ENCODE measurements at places on chromosomes 16 and 17.
A peak's percentile ranks its signal among the peaks of the same experiment; 100 is the strongest.

DNA sequence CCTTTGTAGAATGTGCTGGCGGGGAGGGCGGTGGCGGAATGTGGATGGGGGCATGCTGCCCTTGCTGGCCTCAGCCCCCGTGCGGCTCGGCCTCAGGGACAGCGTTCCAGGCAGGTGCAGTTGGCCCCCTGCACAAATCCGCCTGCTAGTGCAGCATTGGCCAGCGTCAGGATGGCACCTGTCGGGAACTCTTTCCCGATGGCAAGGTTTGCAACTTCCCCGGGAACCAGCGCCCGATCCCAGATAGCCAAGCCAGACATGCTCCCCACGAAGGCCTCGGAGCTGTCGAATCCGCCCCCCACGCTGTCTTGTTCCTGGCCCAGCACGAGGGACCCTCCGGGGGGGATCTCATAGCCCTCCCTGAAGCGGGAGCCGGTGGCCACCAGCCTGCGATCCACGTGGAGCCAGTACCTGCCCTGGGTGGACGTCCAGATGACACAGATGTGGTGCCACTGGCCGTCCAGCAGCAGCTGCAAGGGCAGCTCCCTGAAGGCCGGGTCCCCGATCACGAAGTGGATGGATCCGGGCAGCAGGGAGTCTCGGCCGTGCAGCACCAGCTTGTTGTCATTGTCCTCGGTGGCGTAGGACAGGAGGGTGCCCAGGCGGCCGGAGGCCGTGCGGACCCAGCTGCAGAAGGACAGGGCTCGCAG is 2.8 kb downstream of the PTX4 start:
- no peak for DNase-seq

DNA sequence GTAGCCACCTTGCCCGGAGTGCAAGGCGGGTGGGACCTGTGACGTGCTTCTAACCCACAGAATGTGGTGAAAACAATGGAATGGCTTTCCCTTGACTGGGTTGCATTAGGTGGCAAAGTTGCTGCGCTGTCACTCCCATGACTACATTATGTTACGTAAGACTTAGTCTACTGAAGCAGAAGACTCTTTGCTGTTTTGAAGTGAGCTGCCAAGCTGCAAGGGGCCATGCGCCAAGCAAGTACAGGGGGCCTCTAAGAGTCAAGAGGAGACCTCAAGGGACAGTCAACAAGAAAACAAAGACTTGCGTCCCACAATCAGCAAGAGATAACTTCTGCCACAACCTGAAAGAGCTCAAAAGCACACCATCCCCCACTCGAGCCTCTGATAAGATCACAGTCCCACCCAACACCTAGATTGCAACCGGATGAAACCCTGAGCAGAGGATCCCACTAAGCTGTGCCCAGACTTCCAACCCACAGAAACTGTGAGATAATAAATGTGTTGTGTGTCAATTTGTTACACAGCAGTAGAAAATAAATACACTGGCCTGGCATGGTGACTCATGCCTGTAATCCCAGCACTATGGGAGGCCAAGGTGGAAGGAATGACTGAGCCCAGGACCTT is 16.5 kb downstream of the ANKRD11 start:
- peak; percentile 57 for DNase-seq

DNA sequence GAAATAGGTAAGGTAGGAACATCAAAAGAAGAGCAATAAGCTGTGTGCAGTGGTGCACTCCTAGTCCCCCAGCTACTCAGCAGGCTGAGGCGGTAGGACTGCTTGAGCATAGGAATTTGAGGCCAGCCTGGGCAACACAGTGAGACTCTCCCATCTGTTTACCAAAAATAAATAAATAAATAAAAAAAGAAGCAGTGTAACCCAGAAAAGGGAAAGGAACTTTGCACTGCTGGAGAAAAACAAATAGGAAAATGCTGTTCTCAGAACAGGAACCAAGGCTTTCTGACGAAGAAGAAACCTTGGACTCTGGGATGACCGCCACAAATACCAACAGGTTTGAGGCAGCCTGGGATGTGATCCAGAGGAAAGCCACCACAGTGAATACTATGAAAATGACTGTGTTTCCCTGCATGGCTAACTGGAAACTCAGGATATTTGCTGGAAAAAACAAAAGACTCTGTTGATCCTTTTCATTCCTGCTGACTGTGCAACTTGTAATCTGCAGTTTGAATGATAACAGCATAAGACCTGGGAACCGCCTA is 41.2 kb downstream of the TTC19 start:
- peak; percentile 84 for DNase-seq

GRCh38 chr17:57357830-57358430 is 101.6 kb downstream of the MSI2 start:
- DNase-seq, result no peak

GRCh38 chr16:67000384-67001351 is 12.3 kb downstream of the CES4A start:
- DNase-seq, result peak; percentile 41

- DNase-seq, result no peak
Measured at GRCh38 chr16:85033171-85033570, 5.6 kb downstream of the KIAA0513 start.

GRCh38 chr17:34219405-34219804 is 35.7 kb upstream of the CCL2 start:
- no peak for DNase-seq

DNA sequence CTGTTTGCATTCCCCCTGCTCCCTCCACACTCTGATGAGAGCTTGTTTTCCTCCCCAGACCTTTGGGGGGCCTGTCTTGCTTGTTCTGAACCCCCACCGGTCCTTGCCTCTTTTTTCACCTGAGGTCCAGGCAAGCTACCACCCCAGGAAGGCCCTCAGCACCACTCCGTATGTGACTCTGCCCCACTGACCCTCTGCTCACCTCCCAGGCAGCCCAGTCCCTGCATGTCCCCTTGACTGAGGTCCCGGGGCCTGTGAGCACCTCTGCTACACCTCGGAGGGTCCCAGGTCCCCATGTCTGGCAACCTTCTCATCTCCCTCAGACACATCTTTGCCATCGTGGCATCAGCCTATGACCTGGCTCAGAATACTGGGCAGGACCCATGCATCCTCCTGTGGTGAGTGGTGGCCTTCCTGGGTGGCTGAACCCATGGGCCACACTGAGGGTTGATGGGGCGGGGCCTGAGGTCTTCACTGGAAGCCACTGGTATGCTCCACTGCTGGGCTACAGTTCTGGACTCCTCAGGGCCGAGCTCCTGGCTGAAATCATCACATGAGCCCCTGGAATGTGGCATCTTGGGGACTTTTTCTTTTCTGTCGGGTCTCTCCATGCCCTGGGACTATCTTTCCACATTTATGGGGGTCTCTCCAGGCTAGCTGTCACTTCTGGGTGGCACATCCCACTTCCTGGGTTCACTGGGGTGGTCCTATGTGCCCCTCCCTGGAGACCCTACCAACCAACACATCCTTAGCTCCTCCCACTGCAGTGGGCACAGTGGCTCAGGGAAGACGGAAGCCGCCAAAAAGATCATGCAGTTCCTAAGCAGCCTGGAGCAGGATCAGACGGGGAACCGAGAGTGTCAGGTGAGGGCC is 3.5 kb downstream of the MYO15B start:
- DNase-seq, result no peak
